ENCODE measurements at places on chromosomes 12 and 14. TPM values are rescaled to one million over a fixed set of nuclear protein-coding genes. Genes with fewer than 3 reads are reported as not detected.

GRCh38 chr12:108358580-108358965 is 19.5 kb upstream of the CMKLR1 start:
- DNase-seq = no peak

DNA sequence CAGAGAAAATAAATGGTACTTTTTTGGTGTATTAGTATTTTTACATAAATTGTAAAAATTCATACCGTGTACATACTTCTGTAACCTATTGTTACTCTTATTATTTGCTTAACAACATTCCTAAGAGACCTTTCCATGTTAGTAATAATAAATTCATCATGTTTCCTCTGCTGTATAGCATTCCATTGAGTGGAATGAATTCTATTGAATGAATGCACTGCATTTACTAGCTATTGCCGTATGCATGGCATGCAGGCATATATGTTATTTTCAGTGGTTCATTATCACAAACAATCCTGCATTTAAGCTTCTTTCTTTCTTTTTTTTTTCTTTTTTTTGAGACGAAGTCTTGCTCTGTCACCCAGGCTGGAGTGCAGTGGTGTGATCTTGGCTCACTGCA is 137.6 kb upstream of the TBX3 start:
- peak; percentile 26 for DNase-seq

Gene CELA1
- not detected for total RNA-seq

DNA sequence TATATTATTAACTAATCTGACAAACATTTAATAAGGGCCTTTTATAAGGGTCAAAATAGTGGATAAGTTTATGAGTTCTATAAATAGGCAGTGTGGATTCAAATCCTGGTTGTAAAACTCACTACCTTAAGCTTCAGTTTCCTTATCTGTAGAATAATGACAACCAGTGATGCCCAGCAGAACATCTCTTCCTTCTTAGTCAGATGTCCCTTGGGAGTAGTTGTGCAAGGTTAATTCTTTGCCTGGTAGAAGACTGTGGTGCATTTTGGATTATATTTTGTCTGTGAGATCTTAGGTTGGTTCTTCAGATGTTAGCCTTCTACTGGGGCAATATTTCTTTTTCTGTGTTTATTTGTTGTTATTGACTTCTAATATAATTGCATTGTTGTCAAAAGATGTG is 59.5 kb downstream of the ARID2 start:
- DNase-seq = no peak

DNA sequence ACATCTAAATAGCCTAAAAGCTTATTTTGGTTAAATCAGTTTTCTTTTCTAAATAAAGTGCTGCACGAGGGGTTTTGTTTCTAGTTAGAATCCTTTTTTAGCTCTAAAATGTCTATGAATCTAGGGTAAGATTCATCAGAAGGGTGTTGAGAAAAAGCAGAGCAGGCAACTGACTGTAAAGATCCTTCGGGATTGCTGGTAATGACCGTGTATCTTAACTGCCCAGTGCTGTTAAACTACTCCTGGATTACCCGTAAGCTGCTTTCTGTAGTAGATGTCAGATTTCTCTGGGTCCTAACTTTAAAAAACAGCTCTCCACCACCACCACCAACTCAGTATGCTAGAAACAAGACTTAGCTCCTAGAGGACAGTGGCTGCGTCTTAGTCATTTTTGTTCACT is 39.2 kb downstream of the DACT1 start:
- DNase-seq = no peak

GRCh38 chr14:77275041-77275580 is 4.1 kb upstream of the NGB start:
- no peak for DNase-seq

DNA sequence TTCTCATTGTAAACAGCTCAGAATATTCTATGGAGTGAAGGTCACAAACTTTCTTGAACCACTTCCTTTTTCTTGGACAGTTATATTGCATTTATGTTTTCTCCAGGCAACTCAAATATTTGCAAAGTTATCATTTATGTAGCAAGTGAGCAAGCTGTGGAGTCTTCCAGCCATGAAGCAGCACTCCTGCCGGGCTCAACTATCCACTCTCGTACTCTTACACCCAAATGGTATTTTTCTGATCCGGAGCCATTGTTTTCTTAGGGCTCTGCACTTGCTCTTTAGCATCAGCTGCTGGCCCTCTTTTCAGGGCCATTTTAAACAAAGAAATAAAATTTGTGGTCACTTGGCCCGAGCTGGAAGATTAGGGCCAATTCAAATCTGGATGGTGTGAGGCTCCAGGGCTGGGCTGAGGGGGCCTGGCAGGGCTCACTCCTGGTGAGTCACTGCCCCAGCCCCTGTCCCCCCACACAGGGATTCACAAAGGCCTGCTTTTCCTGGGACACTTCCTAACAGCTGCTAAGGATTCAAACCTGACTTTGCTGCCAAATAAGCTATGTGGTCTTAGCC is 19.7 kb downstream of the SYNE3 start:
- no peak for DNase-seq

DNA sequence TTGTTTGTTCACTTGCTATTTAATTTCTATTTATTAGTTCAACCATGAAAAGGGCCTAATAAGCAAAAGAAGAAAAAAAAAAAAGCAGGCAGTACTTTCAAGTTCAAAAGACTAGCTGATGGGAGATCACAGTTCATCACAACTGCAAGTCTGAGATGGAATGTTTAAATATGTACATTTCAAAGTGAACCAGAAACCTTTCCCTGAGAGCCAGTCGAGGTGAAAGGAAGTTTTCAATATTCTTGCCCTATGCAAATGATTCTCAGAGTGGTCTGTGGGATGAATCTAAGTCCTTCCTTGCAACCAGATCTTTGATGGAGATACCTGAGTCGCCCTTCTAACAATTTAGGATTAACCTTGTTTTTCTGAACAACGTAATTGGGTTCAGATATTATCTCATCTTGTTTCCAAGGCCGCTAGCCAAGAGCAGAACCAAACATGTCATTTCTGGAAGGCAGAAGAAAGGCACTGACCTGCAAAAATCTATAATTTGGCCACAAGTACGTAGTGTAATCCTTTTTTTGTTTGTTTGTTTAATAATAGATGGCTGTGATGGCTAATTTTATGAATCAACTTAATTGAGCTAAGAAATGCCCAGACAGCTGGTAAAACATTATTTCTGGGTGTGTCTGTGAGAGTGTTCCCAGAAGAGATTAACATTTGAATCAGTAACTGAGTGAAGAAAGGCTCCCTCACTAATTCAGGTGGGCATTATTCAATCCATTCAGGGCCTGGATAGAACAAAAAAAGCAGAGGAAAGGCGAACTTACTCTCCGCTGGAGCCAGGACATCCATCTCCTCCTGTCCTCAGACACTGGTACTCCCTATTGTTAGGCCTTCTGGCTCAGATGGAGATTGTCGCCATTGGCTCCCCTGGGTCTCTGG is 171.1 kb upstream of the TMPO start:
- DNase-seq = no peak

Gene FAM181A
- total RNA-seq = not detected

DNA sequence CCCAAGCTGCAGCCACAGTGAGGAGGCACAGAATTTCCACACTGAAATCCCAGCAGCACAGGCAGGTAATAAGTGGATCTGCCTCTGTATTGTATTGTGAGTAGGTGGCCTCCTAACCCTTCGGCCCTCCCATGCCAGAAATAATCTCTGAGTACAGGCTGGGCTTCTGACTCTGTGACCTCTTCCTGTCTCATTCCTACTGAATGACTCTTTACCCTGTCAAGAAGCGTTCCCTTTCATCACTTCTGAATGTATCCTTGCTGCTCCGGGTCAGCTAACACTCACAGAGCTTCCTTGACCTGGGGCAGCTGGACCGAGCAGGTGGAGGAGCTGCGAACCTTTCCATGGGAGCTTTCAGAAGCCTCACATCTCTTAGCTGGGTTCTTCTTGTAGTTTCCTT is 119.6 kb downstream of the SLC8A3 start:
- no peak for DNase-seq

Gene NFE2
- total RNA-seq = 0.40 TPM

DNA sequence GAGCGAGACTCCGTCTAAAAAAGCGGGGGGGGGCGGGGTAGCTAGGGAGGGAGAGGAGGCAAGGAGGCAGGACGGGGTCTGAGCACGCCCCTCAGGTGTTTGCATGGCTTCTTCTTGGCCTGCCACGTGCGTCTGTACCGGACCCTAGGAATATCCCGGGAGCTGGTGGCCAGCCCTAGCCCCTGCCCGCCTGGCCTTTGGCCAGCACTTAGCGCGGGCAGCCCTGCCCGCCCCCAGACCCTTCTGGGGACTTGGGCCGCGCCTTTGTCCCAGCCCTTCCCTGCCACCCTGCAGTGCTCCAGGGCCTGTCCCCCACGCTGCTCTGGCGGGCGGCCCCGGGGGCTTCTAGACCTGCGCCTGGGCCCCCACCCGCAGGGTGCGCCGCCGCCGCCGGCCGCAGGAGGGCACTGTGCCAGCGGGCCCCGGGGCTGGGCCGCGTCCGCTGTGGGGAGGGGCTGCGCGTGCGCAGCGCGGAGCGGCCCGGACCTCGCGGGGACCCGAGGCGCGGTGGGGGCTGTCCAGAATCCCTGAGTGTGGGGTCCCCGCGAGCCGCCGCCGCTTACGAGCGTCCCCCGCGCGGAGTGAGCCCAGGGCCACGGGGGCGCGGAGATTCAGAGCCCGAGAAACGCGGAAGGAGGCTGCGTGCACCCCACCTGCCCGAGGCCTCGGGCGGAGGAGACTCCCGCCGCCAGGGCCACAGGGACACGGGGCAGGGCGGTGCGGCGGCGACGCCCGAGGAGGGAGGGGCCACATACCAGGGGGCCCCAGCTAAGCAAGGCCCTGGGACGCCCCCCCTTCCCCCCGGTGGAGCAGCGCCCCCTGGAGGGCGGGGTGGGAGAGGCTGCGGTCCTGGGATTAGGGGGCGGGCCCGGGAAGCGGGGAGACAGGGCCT is 21.0 kb downstream of the SLC25A29 start:
- DNase-seq = peak; percentile 73

GRCh38 chr12:4041187-4041885 is 168.1 kb upstream of the PARP11 start:
- DNase-seq = no peak

DNA sequence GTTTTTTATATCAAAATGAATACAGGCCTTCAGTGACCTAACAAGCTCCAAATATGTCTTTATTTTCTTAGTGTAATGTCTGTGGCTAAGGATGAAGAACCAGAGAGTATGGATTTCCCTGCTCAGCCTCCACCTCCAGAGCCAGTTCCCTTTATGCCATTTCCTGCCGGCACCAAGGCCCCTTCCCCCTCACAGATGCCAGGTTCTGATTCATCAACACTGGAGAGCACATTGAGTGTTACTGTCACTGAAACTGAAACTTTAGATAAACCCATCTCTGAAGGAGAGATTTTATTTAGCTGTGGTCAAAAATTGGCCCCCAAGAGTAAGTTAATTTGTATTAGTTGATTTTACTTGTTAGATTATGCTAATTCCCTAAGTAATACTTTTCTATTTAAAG is 61.0 kb downstream of the KIAA0586 start:
- DNase-seq = peak; percentile 76

Gene MIP
- not detected for total RNA-seq

DNA sequence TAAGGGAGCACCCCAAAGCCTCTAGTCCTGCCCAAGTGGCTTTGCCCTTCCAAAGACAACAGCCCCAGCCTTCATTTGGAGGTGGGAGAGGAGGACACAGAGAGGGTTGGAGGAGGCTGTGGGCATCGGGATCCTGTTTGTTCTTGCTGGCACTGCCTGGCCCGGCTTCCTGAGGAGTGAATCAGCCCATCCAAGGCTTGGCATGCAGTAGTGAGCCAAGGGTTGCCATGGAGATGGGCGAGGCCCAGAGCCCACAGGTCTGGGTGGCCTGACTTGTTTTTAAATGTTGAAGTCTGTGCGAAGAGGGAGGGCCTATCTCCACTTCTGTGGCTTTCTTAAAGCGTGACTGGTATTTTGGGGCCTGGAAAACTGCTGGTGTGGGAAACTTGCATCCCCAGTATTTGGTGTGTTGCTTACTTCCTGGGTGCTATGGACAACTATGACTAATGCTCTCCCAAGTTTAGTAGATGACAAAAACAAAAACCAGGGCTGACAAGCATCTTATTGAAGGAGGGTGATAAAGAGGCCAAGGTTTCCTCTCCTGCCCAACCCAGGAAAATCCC is 15.8 kb downstream of the CD9 start:
- peak; percentile 96 for DNase-seq

Gene INHBC
- total RNA-seq = not detected

- DNase-seq = peak; percentile 84
Measured at GRCh38 chr12:92055877-92056276, 89.8 kb downstream of the BTG1 start.

- no peak for DNase-seq
Measured at GRCh38 chr12:130813436-130813835, 25.6 kb downstream of the STX2 start.

Gene TAS2R13
- 0.11 TPM for total RNA-seq

Gene INSM2
- total RNA-seq = 0.07 TPM

DNA sequence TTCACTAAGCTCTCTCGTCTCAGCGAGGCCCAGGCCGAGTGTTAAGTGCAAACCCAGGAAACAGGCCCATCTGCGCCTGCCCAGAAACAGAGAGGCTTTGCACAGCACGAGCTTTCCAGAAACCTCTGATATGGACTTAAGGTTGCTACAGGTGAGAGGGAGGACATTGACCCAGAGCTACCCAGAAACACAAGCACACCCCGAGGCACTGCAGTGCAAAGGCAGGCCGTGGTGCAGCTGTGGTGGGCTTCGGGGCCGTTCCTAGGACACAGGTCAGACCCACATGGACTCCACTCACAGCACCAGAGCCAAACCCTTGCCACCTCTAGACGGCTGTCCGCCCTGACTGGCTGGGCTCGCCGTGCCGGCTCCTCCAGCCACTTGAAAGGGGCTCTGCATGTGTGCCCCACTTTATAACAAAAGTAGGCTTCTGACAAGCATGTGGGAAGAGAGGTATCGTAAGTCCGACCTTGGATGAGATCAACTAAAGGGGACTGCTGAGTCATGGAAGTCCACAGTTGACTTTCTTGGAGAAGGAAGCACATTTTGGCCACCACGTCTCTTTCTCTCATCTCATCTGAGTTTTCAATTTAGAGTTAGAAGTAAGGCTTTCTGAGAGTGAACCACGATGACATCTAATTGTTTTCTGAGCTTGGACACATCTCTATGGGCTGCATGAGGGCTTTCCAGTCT is 38.2 kb downstream of the CACNA2D4 start:
- DNase-seq = no peak

DNA sequence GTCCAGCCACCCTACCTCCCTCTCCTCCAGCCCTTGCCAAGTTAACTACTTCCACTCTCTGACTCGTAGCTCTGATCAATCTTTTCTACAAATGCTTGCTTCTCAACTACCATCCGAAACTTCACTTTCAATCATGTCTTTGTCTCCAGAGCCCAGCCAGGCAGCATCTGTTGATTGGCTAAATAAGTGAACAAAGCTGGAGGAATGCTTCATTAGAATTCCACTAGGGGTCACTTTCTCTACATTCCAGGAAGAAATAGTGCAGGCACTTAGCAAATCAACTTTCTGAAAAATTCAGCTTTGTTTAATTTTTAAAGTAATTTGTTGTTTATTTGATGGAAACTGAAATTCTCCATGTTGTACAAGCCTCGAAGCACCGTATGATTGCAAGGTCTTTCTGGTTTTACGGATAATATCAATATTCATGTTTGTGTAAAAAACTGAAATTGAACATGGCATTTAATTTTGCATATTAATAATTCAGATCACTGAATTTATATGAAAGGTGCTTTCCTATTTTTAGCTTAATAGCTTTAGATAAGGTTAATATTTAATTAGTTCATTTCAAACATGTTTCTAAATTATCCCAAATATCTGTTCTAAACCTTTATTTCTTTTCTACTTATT is 32.4 kb upstream of the HELB start:
- DNase-seq = peak; percentile 68
